ENCODE measurements at places on chromosomes 3 and 15.
A peak's percentile ranks its signal among the peaks of the same experiment; 100 is the strongest.

GRCh38 chr15:37891766-37892368, 42.6 kb upstream of the TMCO5A start:
- DNase-seq, result peak; percentile 91

- DNase-seq, result no peak
Observed at GRCh38 chr3:138097192-138098172, 17.9 kb downstream of the DZIP1L start.

DNA sequence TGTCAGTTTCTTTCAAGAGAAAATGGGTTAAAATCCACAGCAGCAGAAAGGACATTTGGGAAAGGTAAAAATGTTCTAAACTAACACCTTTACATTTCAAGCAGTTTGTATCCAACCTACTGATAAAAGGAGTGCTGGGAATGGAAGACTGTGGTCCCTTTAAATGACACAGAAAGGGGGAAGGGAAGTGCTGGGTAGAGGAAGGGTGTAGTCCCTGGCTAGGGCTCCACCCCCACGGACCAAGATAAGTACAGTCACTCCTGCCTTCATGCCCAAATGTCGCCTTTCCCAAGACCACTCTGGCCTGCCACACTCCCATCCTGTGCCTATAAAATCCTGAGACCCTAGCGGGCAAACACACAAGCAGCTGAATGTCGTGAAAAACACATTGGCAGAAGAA, 350.9 kb upstream of the POU1F1 start:
- no peak for DNase-seq

- no peak for DNase-seq
Observed at GRCh38 chr3:105349684-105350387, 16.9 kb upstream of the ALCAM start.

- no peak for DNase-seq
Observed at GRCh38 chr3:143851331-143852017, 3.2 kb upstream of the SLC9A9 start.

- no peak for DNase-seq
Observed at GRCh38 chr15:68725736-68726135, 95.0 kb downstream of the ANP32A start.

GRCh38 chr3:110684466-110684865, 387.1 kb upstream of the NECTIN3 start:
- no peak for DNase-seq

- DNase-seq, result no peak
Observed at GRCh38 chr15:42145546-42146455, 10.6 kb downstream of the PLA2G4F start.
